Activated CD4-positive, alpha-beta T cell treated with anti-CD3 and anti-CD28 coated beads, Interleukin-2, Interleukin-6, amounts not matched to agents 100 ng/mL and 50 ng/mL, durations not matched to agents 16 hours and 8 hours (primary cell): ENCODE measurements at places on chromosomes 4 and X.

DNA sequence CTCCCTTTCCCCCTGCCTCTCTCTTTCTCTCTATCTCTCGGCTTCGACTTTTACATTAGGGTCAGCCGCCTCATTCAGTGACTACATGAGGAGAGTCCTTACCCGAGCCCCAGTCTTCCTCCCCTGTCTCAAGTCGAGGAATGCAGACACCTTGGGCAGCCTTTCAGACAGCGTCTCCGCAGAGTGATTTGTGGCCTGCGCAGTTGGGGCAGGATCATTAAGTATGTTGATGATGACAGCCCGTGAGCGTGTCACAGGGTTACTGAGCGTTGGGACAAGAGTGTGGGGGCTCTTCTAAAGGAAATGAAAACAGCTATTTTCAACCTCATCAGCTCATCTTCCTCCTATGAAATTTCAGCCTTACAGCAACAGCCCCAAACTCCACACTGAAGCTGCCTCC, 312.1 kb upstream of the GATB start:
- no peak for DNase-seq

- no peak for DNase-seq
These were observed 126.6 kb upstream of the SLC4A4 start for GRCh38 chr4:71212216-71212615.

DNA sequence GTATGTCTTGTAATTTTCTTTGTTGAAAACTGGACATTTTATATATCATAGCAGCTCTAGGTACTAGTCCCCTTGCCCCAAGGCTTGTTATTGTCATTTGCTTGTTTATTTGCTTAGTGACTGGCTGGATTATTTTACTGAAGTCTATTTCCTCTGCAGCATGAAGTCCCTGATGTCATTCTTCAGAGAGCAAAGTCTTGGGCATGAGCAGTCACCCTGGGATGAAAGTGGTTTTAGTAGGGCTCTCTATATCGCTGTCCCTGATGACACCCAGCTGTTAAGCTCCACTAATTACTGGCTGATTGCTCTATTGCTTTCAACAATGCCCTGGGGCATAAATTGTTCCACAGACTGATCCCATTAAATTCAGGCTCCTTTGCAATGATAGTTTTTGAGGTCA, 113.5 kb upstream of the USP9X start:
- DNase-seq, result no peak

GRCh38 chrX:69968950-69969349, 80.8 kb downstream of the AWAT2 start:
- DNase-seq, result no peak

GRCh38 chr4:94276204-94276603, 66.4 kb downstream of the HPGDS start:
- DNase-seq, result no peak

- DNase-seq, result no peak
These were observed 22.5 kb downstream of the RWDD4 start for GRCh38 chr4:183636503-183636902.

DNA sequence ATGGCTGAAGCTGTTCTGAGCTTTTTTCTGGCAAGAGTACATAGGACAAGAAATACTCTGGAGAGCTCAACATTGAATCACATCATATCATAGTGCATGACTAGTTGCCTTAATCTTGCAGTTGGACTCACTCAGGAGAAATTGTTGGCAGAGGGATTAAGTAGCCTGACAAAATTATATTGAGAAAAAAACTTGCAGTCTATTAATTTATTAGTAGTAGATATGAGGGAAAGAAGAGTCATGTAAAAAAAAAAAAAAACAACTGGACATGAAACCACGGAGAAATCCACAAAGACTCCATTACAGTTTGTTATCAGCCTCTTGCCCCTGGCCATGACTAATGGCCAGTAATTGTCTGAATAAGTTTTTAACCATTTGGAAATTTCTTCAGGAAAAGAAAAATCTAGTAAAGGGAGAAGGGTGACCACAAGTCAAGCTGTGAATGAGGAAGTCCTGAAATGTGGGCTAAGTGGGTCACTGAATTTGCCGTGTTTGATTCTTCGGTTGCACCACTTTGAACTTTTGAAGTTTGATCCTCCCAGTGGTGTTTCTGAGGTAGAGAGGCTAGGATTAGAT, 45.6 kb downstream of the FHL1 start:
- DNase-seq, result no peak

DNA sequence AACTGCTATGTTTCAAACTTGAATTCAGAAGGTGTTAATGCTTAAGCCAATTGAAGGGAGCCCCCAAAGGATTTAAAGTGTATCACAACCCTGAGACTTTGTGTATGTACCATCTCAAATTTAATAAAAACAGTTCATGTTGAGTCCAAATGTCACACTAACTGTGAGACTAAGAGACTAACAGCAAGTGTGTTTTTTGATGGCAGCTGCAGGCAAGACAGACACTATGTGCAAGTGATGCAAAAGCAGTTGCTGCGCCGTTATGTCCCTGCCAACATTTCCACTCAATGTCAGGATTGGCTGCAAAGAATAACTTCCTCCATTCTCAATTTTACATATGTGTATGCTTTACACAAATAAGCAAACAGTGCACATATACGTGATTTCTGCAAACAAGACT, 594.6 kb downstream of the IL15 start:
- DNase-seq, result no peak

DNA sequence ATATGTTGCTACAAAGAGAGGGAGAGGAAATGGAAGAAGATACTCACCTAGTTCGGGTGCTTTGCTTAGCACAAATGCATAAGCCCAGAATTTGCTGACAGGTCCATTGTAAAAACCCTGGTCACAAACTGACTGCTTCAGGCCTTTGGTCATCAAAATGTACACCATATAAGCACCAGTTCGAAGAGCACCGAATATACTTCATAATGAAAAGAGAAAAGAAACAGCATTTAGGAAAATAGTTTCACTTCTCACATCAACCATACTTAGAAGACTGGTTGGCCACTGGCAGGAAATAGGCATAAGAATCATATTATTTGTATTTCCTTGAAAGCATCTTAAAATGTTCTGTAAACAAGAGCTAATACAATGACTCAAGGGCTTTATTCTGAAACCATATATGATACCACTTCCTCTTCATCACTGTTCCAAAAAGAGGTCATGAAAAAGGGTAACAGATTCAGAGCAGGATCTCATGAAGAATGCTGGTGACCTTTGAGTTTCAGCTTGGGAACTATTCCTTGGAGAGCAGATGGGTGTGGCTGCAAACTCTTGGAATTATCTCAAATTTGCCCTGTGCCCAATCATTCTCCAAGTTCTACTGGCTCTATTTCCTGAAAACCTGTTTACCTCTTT, 138.7 kb downstream of the ELOVL6 start:
- DNase-seq, result peak; percentile 50

- no peak for DNase-seq
These were observed 55.9 kb upstream of the NKX1-1 start for GRCh38 chr4:1462009-1462767.

- no peak for DNase-seq
These were observed 9.4 kb upstream of the AP1S2 start for GRCh38 chrX:15864023-15864422.

DNA sequence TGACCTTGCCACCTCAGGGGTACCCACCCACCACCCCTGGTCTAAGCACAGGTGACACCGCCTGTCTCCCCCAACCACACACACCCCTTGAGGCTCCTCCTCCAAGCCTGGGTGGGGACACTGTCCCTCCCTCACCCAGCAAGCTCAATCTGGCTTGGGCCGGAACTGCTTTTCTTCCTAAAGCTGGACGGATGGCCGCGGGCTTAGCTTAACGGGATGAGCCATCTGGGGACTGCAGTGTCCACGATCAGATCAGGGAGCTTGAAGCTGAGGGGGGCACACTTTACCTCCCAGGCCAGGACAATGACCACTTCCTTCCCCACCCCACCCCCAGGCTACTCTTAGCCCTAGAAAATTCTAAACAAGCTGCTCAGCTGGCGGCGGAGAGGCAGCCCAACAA, 1.0 kb upstream of the SLC6A8 start:
- DNase-seq, result no peak

DNA sequence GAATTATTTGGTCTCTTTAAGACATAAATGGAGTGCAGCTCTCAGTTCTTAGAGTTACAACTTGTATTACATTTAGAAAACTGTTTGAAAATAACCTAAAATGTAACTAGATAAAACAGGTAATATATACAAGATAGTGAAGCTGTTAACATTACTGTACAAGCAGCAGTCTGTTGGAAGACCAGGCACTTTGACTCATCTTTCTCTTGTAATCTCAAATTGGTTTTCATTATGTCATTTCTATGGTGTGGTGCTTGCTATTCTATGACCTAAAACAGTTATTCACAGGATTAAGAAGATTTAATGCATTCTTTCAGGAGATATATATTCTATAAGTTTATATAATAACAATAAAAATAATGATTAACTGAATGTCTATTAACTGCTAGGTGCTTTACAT, 282.5 kb upstream of the PITX2 start:
- DNase-seq, result no peak

DNA sequence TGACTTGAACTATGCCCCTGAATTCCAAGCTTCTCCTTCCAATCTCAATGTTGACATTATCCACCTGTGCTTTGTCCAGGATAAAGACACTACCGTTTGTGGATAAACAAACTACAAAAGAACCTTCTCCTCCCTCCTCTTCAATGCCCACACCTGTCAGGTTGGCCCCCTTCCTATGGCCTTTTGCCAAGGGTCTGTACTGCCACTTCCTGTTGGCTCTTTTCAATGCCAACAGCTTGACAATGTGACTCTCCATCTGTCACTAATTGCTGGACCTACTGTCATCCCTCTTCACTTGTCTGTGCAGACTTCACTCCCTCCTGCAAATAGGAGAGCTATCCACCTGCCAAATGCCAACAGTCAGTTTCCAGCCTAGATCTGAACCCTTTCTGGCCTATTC, 35.8 kb upstream of the MID1 start:
- DNase-seq, result no peak

DNA sequence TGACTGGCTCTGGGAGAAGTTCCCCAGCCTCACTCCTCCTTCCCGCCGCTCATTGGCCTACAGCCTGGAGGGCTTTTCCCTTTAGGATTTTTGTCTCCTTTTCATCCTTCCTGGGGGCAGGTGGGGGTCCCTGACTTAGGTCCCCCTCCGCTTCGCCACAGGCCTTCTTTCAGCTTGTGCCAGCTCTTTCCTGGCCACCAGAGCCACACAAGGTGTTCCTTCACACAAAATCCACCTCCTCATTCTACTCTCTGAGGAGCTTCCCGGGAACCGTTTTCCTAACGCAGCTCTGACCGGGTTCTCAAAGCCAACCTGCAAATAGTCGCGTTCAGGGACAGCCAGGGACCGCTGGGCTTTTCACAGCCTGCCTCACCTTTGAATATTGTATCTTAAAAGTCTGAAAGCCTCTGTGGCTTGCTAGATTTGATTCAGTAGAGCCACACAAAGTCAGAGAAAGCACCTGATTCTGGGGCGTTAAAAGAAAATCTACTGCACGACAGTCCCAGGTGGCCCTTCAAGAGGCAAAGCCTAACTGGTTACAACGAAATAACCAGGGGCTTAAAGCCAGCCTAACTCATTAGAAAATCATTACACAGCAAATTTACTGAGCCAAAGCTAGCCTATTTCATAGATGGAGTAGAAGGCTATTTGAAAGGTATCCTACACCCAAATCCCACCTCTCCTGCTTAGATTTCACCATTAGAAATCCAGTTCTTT, 731 bp upstream of the GPC3 start:
- no peak for DNase-seq

DNA sequence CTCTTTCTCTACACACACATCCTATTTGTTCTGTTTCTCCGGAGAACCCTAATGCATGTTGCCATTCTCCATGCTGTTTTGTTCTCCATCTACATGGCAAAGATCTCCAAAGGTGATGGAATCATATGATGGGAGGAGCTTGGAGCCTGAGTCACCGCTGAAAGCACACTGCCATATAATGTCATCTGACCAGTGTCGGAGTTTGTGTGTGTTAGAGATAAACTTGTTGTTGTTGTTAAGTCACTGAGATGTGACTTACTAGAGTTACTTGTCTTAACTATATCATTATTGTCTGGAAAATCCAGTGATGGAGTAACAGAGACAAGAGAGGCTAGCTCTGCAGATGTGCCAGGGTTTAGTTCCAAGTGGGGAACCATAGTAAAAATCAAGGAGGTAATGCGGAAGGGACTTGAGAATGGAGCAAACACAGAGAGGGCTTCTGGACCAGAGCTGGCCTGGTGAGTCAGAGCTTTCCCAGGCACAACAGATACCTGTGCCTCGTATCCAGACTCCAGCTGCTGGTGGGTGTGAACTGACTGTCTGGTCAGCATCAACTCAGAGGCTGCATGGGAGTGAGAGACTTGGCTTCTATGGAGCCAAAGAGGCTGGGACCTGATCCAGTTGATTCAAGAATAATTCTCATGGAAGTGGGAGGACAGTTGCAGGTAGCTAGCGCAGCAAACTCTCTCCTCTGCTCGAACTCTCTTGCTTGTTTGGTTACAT, 30.6 kb upstream of the CCKAR start:
- no peak for DNase-seq

DNA sequence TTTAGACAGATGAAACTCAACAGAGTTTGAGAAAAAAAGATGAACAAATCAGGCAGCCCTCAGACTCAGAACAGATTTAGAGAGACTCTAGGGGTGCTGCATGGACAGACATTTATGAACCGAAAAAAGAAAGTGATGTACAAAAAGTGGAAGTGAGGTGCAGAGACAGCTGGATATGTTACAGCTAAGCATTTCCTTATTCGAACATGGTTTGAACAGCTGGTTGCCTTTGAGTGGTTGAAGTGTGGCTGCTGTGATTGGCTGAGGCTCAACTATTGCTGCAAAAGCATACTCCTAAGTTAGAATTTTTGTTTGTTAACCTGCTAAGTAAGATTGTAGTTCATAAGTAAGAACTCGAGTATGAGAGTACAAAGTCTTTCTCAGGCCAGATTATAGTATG, 331.5 kb upstream of the PABPC4L start:
- DNase-seq, result no peak

GRCh38 chr4:48178931-48179330, 44.9 kb upstream of the TXK start:
- DNase-seq, result no peak

DNA sequence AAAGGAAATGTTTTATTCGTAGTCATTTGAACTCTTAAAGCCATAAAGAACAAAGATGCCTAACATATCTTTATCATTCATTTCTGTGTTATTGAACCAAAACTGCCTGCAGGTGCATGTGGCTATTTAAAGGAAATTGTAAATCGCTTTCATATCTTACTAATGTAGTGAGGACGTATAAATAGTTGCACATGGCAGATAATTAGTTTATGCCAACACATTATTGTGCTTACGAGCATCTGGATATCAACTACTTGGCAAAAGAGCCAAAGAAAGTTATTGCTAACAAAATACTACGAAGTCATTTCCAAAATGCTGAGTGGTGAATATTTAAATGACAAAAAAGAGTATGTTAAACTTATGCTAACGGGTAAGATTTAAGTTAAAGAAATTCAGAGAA, 27.9 kb upstream of the GABRA2 start:
- DNase-seq, result no peak

DNA sequence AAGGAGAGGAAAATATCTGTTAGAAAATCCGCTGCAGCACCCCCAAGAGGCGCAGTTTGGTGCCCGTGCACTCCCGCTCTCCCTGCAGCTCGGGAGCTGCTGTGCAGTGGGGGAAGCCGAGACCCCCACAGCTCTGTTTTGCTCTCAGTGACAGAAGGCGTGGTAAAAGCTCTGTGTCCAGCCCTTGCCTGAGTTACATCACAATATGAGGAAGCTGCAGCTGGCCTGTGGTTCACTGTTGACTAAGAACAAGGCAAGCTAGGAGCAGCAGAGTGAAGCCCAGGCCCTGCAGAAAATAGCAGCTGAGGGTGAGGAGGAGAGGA, 88.5 kb upstream of the ADRA2C start:
- DNase-seq, result no peak
